WTC11 (cell line): ENCODE measurements at places on chromosomes 1 and 21. TPM values are rescaled to one million over a fixed set of nuclear protein-coding genes. Genes with fewer than 3 reads are reported as not detected.

SCCPDH gene
- total RNA-seq = 10.9 to 13.0 TPM (median 12.4 TPM) in 3 replicates

FASLG gene
- not detected in 3 replicates for total RNA-seq

ADORA3 gene
- total RNA-seq = 0.15 to 0.25 TPM in 2 of 3 replicates, not detected in the other

ZYG11A gene
- 5.2 to 7.3 TPM (median 6.1 TPM) in 3 replicates for total RNA-seq

PLA2G2D gene
- total RNA-seq = not detected in 3 replicates

TAF13 gene
- total RNA-seq = 35.2 to 43.0 TPM (median 37.3 TPM) in 3 replicates

MYOG gene
- not detected in 3 replicates for total RNA-seq

EPHB2 gene
- total RNA-seq = 12.0 to 18.5 TPM (median 13.1 TPM) in 3 replicates

NBPF10 gene
- total RNA-seq = 0.63 to 0.80 TPM (median 0.64 TPM) in 3 replicates

F3 gene
- total RNA-seq = 7.5 to 7.8 TPM (median 7.6 TPM) in 3 replicates

ITLN2 gene
- 5.9 to 7.8 TPM (median 7.0 TPM) in 3 replicates for total RNA-seq

MCOLN3 gene
- 3.5 to 6.4 TPM (median 3.8 TPM) in 3 replicates for total RNA-seq

KCNH1 gene
- 0.11 to 0.21 TPM (median 0.17 TPM) in 3 replicates for total RNA-seq

CD48 gene
- 0.37 to 0.96 TPM (median 0.66 TPM) in 3 replicates for total RNA-seq

AKR7A3 gene
- total RNA-seq = 1.3 to 1.5 TPM (median 1.5 TPM) in 3 replicates

PTPN14 gene
- total RNA-seq = 83.3 to 88.4 TPM (median 86.4 TPM) in 3 replicates

SPATA1 gene
- 0.85 to 0.92 TPM in 2 of 3 replicates, not detected in the other for total RNA-seq

SAMD13 gene
- 1.8 to 2.9 TPM (median 2.3 TPM) in 3 replicates for total RNA-seq

TRIM67 gene
- total RNA-seq = not detected in 3 replicates

ZFYVE9 gene
- total RNA-seq = 19.2 to 20.1 TPM (median 19.6 TPM) in 3 replicates

OR2M4 gene
- not detected in 3 replicates for total RNA-seq

PGLYRP3 gene
- not detected in 3 replicates for total RNA-seq

PAPPA2 gene
- 0.27 to 0.74 TPM (median 0.60 TPM) in 3 replicates for total RNA-seq

PDZK1 gene
- total RNA-seq = 0.57 to 0.77 TPM (median 0.57 TPM) in 3 replicates

ZFP69B gene
- total RNA-seq = 6.8 to 8.2 TPM (median 7.1 TPM) in 3 replicates

NPL gene
- 3.4 to 4.1 TPM (median 3.6 TPM) in 3 replicates for total RNA-seq

KRTAP20-2 gene
- total RNA-seq = not detected in 3 replicates
